ENCODE measurements at places on chromosomes 1 and 21.
A peak's percentile ranks its signal among the peaks of the same experiment; 100 is the strongest.

GRCh38 chr1:95650631-95651030, 416.6 kb downstream of the RWDD3 start:
- no peak for DNase-seq

GRCh38 chr1:76868916-76869315, 1.6 kb downstream of the ST6GALNAC5 start:
- peak; percentile 20 for DNase-seq

DNA sequence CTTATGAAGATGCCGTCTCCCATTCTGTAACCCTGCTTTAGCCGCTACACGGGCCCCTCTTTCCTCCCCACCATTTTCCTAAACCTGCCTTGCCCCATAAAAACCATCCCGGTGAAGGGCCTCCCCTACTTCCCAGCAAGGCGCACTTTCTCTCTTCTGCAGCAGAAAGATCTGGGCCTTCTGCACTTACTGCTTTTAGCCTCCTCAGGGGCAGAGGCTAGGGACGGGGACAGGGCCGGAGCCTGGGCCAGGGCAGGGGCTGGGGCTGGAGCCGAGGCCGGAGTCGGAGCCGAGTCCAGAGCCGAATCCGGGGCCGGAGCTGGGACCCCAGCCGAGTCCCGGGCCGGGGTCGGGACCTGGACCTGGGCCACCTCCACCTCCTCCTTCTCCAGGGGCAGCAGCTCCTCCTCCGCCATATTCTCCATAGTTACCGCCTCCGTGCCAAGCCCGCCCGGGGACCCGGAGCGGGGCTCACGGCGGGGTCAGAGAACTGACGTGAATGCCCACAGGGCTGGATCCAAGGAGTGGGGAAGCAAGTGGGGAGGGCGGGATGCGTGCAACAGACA, 382 bp downstream of the TRMT1L start:
- DNase-seq, result no peak

DNA sequence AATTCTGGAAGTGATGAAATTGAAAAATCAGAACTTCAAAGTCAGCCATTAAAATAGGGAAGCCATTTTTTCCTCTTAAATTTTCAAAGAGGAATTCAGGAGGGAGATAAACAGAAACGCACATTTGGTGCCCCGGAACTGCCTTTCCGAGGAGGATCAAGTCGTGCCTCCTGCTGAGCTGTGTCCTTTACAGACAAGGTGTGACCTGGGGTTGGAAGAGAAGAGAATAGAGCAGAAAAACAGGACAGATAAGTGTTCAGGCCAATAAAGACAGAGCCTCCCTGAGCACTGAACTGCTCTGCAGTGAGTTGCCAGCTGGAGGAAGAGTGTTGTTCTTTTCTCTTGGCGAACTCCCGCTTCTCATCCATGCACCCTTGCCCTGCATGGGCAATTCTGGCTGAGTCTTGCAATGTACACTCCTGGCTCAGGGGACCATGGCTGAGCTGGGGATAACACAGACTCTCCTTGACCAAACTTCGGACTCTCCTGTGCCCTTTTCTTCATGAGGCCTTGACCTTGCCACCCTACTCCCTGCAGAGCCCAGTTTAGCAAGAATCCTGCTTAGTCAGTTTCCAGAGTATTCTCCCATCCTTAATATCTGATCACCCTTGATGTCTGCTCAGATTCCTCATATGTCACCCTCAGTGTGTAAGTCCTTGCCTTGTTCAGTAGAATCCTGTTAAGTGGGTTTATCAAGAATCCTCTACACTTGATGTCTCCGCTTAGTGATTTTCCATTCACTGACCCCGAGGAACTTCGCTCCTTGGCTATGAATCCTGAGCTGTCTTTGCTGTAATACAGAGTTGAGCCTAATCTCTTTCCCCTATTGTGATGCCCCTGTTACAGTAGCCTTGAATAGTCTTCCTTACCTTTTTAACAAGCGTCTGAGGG, 1.3 kb upstream of the MTARC1 start:
- no peak for DNase-seq

DNA sequence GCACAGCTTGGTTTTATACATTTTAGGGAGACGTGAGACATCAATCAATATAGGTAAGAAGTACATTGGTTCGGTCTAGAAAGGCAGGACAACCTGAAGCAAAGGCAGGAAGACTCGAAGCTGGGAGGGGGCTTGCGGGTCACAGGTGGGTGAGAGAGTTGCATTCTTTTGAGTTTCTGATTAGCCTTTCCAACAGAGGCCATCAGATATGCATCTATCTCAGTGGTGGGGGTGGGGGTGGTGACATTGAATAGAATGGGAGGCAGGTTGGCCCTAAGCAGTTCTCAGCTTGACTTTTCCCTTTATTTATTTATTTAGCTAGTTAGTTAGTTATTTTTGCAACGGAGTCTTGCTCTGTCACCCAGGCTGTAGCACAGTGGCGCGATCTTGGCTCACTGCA, 85.6 kb downstream of the WDR4 start:
- no peak for DNase-seq

- no peak for DNase-seq
Measured at GRCh38 chr1:27960762-27961645, 1.2 kb downstream of the XKR8 start.

DNA sequence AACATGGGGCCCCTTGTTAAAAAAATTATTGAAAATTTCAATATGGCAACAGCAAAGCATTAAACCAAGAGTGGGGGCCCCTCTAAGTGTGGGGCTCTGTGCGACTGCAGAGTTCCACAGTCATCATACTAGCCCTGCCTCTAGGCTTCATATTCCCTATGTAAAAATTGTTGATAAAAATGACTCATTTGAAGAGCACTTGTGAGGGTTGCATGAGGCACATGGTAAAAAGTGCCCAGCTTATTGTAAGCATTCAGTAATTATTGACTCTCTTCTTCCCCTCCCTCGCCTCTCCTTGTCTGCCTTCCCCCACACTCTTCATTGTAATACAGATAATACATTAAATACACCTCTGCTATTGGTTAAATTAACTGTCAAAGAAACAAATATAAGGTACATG, 86.7 kb upstream of the PTBP2 start:
- DNase-seq, result no peak

GRCh38 chr1:9086796-9087195, 17.4 kb upstream of the SLC2A5 start:
- no peak for DNase-seq

- no peak for DNase-seq
Measured at GRCh38 chr1:15937706-15938168, 38.2 kb downstream of the ZBTB17 start.

DNA sequence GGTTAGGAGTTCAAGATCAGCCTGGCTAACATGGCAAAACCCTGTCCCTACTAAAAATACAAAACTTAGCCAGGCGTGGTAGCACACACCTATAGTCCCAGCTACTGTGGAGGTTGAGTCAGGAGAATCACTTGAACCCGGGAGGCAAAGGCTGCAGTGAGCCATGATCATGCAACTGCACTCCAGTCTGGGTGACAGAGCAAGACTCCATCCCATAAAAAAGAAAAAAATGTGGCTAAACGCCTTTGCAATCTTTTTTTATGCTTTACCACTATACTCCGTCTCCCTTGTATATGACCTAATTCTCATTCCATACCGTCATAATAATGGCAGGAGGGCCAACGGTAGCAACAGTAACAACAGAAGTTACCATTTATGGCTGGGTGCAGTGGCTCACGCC, 109.5 kb downstream of the ASH1L start:
- DNase-seq, result no peak

DNA sequence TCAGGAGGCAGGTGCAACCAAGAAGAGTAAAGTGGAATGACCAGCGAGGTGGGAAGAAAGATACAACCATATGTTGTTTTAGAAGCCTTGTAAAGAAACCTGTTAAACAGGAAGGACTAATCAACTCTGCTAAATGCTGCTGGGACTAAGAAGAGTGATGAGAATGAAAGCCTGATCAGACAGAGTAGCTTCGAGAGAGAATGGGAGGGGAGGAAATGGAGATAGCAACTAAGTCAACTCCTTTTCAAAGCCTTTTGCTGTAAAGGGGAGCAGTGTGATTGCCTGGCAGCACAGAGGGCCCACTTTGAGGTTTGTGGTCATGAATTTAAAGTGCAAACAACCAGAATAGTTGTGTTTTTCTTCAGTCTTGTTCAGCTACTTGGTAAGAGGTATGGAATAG, 31.4 kb downstream of the SLC30A7 start:
- DNase-seq, result no peak

GRCh38 chr21:25115021-25115420, 492.3 kb downstream of the MRPL39 start:
- DNase-seq, result no peak

- no peak for DNase-seq
Measured at GRCh38 chr21:39484711-39485276, 33.0 kb downstream of the SH3BGR start.

- DNase-seq, result no peak
Measured at GRCh38 chr1:147712605-147713004, 42.3 kb upstream of the ACP6 start.

GRCh38 chr1:227939791-227940771, 7.7 kb downstream of the WNT9A start:
- no peak for DNase-seq

GRCh38 chr1:198220428-198220827, 63.6 kb downstream of the NEK7 start:
- DNase-seq, result no peak

GRCh38 chr21:27423906-27424595, 457.2 kb upstream of the ADAMTS5 start:
- no peak for DNase-seq

DNA sequence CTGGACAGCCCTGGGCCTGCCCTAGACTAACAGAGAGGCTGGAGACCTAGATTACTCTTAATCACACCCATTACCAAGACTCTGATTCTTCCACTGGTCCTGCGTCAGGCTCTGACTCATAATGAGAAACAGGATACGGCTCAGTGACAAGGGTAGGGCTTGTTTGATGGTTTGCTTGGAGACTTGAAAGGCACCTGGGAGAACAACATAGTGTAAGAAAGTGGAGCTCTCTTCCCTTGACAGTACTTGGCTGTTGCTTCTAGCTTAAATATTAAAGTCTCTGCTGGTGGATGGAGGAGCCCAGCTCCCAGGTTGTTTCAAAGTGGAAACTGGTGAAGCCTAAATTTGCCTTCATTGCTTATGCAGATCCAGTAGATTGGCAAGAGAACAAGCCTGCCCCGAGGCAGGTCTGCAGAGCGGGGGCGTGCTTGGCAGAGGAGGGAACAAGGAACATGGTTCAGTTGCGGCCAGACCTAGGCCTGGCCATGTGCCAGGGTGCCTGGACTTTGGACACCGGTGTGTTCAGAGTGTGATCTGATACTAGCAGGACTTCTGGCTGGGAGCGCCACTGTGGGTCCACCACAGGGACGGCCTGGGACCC, 480.6 kb downstream of the CAMTA1 start:
- no peak for DNase-seq

DNA sequence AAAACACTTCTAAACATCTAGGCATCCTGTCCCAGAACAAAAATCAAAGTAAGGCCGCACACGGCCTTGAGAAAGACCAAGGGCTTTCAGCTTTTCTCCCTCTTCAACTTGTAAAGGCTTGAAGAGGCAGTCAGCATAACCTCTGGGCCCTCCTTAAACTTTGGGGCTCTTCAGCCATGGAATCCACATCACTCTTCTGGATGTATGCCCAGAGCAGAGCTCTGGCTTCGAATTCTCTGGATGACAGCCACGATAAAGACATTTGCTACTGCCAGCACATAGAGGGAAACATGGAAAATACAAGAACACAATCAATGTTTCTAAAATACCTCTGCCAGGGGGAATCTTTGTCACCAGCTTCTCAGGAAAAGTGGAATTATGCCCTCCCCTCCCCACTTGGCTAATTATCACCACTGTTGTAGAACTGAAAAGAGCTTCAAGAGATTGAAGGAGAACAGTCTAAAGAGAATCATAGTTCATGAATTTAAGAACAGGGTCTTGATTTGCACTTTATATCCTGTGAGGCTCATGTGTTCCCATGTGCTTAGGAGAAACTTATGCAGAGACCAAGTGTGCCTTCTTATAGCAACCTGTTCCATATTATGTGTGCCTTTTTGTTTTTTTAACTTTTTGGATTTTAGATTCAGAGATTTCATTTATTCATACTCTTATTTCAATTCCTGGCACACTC, 39.0 kb upstream of the DPT start:
- no peak for DNase-seq

DNA sequence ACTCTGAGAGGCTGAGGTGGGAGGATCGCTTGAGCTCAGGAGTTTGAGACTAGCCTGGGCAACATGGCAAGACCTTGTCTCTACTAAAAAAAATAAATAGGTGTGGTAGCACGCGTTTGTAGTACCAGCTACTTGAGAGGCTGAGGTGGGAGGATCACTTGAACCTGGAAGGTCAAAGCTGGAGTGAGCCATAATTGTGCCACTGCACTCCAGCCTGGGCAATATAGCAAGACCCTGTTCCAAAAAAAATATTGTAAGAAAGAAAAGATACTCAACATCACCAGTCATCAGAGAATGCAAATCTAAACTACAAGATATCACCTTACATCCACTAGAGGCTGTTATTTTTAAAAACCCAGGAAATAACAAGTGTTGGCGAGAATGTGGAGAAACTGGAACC, 32.5 kb downstream of the ZNF644 start:
- DNase-seq, result no peak

- DNase-seq, result no peak
Measured at GRCh38 chr1:234330843-234331215, 42.4 kb upstream of the COA6 start.

DNA sequence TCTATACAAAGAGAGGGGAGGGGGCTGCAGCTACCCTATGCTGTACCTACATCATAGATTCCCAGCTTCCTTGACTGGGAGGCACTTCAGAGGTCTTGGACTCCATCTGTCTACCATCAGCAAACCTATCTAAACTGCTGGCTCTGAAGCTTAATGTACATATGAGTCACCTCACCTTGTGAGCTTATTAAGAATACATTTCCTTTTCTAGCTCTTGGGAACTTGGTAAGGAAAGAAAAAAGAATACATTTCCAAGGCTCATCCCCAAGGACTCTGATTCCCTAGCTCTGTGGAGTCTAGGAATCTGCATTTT, 50.0 kb upstream of the PRELP start:
- DNase-seq, result no peak

GRCh38 chr1:112817555-112818373, 102.6 kb upstream of the PPM1J start:
- DNase-seq, result no peak

DNA sequence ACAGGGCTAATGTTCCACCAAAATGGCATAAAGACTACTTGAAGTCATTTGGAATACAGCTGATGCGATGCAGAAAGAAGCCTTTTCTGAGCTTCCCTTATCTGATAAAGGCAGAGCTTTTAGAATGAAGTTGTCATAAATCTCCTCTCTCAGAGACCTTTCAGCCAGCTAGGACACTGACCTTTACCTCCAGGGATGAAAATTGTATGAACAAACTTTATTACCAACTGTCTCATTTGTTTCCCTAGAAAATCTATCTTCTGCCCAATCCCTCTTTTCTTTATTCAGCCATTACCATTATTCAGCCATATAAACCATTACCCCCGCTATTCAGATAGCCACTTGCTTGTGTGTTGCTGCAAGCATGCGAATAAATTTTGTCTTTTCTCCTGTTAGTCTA, 29.7 kb upstream of the RNF2 start:
- DNase-seq, result no peak

Data from neural crest cell (in vitro differentiated cells).